Effector memory CD4-positive, alpha-beta T cell (primary cell): ENCODE measurements at places on chromosomes 4 and X.

- DNase-seq, result no peak
Measured at GRCh38 chrX:109373468-109373867, 108.4 kb downstream of the GUCY2F start.

DNA sequence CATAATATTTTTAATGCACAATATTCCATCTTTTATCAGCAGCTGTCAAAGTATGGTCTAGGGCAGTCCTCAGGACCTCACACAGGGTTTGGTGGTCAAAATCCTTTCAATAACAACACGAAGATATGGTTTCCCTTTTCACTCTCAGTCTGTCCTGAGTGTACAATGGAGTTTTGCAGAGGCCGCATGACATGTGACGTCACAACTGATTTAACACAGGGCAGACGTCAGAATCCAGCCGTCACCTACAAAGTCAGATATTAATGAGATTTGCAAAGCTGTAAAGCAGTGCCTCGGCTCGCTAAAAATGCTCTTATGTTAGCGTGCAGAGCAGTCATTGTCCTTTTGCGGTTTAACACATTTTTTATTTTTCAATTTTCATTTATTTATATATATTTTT, 12.5 kb downstream of the ABLIM2 start:
- DNase-seq, result no peak

DNA sequence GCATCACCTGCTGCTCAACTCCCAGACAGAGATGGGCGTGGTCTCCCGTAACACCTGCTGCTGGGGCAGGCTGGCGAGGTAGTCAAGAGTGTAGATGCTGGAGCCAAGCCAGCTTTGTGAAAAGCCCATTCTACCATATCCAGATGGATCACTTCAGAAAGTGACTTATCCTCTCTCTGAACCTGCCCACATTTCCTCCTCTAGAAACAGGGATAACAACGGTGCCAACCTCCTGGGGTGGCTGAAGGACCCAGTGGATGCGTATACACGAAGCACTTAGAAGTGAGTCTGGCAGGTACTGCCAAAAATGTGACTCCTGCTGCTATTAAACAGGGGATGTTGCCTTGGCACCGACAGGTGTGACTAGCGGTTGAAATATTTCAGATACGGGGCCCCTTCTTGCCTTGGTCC, 95.8 kb downstream of the SORBS2 start:
- no peak for DNase-seq

DNA sequence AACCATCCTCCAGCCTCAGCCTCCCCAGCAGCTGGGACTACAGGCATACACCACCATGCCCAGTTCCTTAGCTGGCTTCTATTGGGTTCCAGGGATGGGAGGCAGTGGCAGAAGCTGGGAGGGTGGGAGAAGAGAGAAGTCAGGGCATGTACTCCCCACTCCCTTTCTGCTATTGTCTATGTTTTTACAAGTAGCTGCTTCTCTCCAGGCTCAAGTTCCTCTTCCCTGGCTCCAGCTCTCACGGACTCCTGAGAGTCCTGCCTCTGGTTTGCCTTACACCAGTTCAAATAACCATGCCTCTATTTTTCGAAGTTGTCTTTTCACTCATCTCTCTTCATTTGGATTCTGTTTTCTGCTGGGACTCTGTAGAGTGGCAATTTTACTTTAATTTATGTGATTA, 2.9 kb downstream of the TBC1D9 start:
- DNase-seq, result no peak

DNA sequence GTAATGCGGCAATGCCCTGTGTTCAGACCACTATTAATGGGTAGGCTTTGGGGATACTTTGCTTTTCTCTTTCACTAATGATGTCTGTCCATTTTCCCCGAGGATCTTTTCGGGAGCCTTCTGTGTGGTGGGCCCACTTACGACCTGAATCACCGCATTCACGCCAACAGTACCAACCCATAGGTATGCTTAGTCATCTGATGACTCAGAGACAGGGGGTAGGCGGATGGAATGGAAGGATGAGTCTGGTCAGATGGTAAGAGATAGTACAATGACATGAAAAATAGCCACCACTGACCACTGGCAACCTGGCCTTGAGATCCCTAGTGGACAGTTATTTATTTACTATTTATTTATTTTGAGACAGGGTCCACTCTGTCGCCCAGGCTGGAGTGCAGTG, 76.0 kb upstream of the DHRSX start:
- DNase-seq, result no peak

GRCh38 chr4:102299354-102300107, 45.8 kb downstream of the SLC39A8 start:
- DNase-seq, result no peak

- no peak for DNase-seq
Measured at GRCh38 chrX:30615229-30615628, 37.7 kb upstream of the TASL start.

GRCh38 chr4:56731857-56732256, 50.8 kb upstream of the HOPX start:
- no peak for DNase-seq

GRCh38 chr4:52670121-52670520, 11.0 kb upstream of the USP46 start:
- DNase-seq, result no peak

DNA sequence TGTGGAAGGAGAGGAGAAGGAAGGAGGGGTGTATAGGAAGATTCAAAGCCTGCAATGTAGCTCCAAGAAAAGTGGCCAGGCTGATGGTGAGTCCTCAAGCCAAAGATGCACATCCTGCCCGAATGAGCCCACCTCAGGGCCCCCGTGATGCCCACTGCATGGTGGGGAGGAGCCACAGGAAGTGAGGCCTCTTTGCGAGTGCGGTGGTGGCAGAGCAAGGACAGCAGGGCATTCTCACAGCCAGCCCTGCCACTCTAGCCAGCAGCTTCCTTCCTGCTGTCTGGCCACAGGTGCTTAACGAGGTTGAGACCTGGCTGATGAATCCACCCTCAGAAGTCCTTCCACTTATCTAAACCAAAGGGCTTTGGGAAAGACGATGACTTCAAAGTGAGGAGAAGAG, 55.8 kb downstream of the BCOR start:
- no peak for DNase-seq

DNA sequence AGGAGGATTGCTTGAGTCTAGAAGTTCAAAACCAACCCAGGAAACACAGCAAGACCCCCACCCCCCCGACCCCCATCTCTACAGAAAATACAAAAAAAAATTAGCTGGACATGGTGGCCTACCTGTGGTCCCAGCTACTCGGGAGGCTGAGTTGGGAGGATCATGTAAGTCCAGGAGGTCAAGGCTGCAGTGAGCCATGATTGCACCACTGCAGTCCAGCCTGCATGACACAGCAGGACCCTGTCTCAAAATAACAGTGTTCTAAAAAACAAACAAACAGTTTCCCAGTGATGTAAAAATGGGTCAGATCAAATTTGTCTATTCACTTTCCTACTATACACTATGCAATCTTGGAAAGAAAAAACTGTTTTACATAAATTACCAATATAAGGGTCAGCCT, 2.0 kb upstream of the CBR4 start:
- no peak for DNase-seq

DNA sequence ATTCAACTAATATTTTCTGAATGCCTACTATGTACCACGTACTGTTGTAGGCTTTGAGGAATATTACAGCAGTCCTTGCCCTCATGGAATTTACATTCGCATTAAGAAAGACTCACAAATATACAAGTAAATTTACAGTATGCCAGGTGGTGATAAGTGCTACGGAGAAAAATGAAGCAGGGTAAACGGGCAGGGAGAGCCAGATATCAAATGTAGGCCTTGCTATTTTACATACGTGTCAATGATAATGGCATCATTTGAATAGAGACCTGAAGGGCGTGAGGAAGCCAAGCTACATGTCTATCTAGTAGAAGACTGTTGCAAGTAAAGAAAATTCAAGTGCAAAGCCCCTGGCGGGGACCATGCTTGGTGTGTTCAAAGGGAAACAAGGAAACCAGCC, 65.2 kb downstream of the AMMECR1 start:
- DNase-seq, result no peak

GRCh38 chrX:69988955-69989394, 60.8 kb downstream of the AWAT2 start:
- DNase-seq, result peak; percentile 1

DNA sequence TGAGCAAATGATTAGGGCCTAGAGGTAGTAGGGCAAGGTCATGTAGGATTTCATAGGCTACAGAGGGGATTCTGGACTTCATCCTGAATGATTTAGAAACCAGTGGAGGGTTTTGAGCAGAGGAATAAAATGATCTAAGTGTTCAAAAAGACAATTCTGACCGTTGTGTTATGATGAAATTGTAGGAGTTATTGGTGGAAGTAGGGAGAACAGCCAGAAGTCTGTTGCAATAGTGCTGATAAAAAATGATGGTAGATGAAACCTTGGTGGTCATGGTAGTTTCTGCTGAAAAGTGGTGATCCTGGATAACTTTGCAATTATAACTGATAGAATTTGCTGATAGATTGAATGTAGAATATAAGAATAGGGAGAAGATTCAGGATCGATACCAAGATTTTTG, 60.2 kb downstream of the MID1IP1 start:
- no peak for DNase-seq

GRCh38 chr4:159383562-159383931, 280.7 kb downstream of the RAPGEF2 start:
- no peak for DNase-seq

DNA sequence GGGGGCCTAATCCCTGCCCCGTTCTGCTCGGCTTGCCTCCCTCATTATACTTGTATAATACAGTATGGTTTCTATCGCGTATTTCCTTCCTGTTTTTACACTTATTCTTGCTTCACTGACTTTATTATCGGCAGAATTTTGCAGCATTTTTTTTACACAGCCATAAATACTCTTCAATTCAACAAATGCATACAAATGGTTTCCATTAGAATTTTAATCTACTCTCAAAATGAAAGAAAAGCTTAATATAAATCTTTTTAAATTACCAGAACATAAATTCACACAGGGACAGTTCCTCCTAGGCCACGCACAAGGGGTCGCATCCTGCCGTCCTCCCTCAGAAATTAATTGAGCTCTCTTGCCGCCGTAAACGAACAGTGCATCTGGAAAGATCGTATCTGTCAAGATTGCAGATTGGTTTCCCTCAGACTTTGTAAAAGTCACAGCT, 42.9 kb downstream of the DCTD start:
- no peak for DNase-seq

- DNase-seq, result no peak
Measured at GRCh38 chrX:97168646-97169045, 284.9 kb downstream of the RPA4 start.

- DNase-seq, result no peak
Measured at GRCh38 chrX:113726009-113726408, 857.9 kb upstream of the HTR2C start.

DNA sequence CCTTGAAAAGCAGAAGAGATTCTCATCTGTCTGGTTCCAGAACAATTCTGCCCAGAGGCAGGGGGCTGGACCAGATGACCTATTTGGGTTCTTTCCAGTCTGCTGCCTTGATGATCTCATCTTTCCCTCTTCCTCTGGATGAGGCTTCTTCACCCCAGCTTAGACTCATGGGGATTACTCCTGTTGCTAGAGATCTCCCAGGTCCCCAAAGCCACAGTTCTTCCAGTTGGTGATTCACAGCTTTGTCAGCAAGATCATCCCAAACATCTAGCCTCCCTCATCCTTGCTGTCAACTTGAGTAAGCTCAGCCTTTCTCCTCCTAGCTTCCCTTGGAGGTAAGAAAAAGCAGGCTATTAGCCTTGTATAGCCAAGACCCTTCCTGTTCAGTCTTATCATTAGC, 64.2 kb upstream of the PJA1 start:
- DNase-seq, result no peak

- DNase-seq, result no peak
Measured at GRCh38 chr4:39043861-39044363, 11.7 kb upstream of the TMEM156 start.

GRCh38 chrX:39716802-39717540, 380.8 kb downstream of the BCOR start:
- DNase-seq, result no peak

DNA sequence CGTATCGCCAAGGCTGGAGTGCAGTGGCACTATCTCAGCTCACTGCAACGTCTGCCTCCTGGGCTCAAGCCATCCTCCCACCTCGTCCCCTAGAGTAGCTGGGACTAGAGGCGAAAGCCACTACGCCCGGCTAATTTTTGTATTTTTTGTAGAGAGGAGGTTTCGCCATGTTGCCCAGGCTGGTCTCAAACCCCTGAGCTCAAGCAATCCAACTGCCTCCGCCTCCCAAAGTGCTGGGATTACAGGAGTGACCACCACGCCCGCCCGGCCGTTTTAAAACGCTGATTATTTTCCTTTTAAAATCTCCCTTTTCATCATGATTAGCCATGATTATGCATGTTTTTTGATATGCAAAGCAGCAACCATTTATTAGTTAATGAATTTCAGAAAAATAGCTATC, 2.2 kb downstream of the N4BP2 start:
- DNase-seq, result no peak

DNA sequence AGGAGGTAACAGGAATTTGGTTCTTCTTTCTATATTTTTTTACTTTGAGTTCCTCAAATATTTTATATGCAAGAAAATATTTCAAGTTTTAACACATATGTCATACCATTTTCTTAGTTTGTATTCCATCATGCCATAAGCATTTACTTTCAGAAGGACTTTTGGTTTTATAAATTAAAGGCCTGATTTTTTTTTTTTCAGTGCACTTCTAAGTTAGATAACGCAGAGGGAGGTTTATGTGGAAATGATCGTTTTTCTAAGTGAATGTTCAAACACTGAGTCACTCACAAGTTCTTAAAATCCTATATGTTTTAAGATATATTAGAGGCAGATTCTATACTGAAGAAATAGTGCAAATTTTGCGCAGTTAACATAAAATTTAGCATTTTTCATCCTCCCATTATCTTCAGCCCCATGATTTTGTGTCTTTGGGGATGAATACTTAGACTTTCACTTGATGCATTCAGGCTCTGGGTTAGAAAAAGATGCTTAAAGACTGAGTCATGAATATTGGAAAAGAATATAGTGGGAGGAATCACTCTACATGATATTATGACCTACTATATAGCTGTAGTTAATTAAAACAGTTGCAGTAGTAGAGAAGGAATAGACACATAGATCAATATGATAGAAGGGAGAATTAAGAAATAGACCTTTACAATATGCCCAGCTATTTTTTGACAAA, 54.9 kb downstream of the COL4A5 start:
- no peak for DNase-seq

GRCh38 chr4:153937289-153937688, 148.4 kb upstream of the SFRP2 start:
- DNase-seq, result no peak

GRCh38 chr4:97238956-97239666, 904.2 kb downstream of the STPG2 start:
- DNase-seq, result no peak

DNA sequence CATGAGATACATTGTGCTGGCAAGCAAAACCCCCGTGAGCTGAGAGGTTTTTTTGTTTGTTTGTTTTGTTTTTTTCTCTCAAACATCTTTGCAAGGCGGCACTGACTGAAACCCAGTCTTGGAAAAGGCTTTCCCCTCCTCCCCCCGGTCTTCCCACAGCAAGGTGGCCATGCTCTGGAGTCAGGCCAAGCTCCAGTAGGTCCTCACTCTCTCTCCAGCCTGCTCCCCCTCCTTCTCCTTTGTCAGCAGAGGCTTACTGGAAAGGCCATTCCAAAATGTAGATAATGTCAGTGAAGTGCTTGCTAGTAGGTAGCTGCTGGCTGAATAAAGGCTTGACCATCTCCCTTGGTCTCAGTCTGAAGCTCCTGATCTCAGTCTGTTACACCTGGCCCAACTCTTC, 32.6 kb downstream of the FRMPD3 start:
- no peak for DNase-seq

GRCh38 chr4:121255986-121256750, 92.0 kb upstream of the TNIP3 start:
- DNase-seq, result peak; percentile 10
